ENCODE measurements at places on chromosomes 5 and 9.

DNA sequence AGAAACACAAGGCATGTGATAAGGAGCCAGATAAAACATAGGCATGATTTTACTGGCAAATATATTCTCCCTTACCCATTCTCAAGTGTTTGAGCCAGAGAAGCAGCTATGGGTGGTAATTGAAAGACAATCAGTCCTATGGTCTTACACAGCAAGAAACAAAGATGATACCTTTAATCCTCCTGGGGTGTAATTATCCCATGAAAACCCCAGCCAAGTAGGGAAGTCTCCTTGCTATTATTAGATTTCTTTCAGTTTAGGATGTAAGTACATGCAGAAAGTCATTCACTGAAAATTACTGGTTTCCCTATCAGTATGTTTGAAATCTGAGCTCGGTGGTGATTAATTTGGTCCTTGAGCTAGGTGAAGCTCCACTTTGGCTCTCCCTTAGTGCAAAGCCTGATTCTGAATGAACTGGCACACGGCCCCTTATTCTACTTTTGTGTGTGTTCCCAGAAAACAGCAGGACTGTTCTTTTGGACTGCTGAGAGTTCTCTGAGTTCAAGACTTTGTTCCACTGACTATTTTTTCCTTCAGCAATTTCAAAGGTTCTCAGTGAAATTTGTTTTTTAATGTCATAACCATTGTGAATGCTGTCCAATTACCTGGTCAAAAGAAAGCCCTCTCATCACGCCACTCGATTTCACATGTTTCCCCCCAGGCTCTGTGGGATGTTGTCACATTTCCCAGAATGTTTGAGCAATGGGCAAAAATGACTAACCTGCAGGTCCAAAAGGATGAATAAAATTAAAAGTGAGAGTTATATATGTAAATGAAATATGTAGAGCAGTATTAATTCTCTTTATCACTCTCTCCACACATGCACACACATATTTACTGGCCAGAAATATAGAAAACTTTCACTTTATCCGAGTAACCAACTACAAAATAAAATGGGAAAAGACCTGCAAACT is 343.0 kb downstream of the RAB3C start:
- DNase-seq = no peak

GRCh38 chr5:158922816-158923215 is 176.9 kb downstream of the EBF1 start:
- no peak for DNase-seq

GRCh38 chr9:104907278-104907951 is 20.5 kb downstream of the ABCA1 start:
- DNase-seq = no peak

- DNase-seq = no peak
Observed at GRCh38 chr5:35247648-35248034, 17.4 kb upstream of the PRLR start.

DNA sequence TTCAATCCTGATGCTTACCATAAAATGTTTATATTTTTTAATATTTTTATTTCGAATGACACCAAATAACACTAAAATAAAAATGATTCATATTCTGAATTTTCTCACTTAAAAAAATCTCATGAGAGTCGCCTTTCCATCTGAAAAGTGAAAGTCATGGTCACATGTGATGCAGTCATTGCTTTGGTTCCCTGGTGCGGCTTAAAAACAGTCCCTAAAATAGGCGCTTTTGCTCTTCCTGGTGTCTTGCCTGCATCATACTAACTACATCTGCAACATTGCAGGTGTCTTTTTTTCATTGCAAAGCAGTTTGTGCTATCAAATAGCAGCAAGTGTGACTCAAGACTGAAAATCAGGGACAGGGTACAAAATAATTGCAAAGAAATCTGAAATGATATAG is 185.2 kb upstream of the NREP start:
- no peak for DNase-seq

- DNase-seq = no peak
Observed at GRCh38 chr9:17783227-17783626, 204.4 kb downstream of the SH3GL2 start.

GRCh38 chr5:124492444-124493224 is 253.8 kb downstream of the ZNF608 start:
- no peak for DNase-seq

DNA sequence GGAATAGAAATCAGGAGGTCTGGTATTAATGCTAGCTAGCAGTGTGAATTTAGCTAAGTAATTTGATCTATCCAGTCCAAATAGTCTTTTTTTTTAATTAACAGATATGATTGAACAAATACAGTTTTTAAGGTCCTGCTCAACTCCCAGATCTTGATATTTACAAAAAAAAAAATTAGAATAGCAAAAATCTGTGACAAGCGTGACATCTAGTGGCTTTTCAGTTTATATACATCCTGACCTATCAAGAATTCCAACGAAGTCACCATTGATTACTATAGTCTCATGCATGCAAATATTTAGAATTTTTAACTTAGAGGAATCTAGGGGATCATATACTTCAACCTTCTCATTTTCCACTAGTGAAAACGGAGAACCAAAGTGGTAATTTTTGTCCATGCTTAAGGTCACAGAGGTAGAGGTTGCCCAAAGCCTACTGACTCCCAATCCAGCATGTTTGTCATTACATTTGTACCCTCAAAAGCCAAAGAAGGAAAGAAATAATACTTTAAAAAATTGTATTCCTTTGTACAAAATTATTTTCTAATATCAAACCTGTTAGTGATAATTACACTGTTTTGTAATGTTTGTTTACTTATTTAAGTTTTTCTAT is 17.6 kb upstream of the TARS1 start:
- DNase-seq = no peak

DNA sequence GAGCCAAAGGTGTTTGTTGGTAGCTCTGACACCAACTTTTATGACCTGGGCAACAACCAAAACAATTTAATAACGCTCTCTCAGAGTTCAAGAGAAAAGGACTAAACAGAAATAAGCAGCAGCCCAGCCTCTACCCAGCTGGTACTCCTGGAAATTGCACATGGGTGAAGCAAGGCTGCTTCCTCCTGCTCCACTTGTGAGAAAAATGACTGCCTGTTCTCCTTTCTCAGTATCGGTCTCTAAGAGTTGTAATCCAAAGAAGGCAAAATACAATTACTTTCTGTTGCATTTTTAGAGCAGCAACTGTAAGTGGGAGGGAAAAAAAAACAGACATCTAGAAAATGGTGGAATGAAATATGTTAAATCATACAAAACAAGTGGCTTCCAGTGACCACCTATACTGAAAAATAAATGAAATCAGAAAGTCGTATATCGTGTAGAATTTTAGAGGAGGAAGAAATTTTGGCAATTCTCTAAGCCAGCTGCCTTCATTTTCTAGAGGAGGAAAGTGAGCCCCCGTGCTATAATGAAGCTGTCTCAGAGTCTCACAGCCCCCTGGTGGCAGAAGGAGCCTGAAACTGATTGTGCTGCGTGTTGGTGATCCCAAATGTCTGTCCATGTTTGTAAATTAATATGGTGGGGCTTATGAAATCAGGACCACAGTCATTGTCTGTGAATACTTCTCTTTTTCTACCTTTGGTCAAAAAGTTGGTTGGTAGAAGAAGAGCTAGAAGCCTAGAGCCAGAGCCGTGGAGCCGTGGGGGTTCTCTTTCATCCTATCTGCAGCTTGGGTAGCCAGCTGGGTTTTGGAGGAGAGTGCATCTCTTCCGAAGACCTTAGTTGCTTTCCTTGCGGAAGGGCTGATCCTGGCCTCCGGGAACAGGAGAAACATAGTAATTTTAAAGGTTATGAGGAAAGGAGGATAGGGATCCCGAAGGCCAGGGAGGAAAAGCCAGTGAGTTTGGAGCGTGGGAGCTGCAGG is 139.9 kb downstream of the PIP5K1B start:
- peak; percentile 9 for DNase-seq

- no peak for DNase-seq
Observed at GRCh38 chr5:136732751-136733150, 367.4 kb upstream of the TRPC7 start.

DNA sequence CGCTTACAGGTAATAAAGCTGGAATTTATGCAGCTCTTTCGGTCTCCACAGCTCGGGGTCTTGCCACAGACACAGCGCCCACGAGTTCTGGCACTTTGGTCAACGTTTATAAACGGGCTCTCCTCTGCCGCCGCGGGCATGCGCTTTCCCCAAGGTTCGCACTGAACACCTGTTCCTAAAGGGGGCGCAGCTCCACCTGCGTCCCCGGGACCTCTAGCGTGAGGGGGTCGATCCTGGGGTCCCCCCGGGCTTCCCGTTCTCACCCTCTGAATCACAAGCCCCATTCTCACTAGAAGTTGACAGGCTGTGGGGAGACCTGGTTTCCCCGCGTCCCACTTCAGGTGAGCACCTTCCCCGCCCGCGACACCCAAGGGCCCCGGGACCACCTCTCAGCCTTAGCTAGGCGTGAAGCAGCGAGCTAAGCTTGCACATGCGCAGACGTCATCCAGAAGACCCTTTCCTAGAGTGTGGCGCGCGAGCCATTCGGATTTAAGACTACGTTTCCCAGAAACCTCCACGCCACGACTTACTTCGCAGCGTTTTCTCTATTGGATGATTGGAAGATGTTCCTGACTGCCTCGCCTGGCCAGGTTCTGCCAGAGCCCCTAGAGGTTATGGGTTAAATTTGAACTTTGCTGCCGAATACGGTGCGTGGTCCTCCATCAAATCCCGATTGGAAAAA is 21.3 kb upstream of the ZNF782 start:
- peak; percentile 39 for DNase-seq

- DNase-seq = no peak
Observed at GRCh38 chr5:51860532-51861018, 477.3 kb downstream of the ISL1 start.

- DNase-seq = no peak
Observed at GRCh38 chr5:10653043-10653442, 89.2 kb downstream of the ANKRD33B start.

DNA sequence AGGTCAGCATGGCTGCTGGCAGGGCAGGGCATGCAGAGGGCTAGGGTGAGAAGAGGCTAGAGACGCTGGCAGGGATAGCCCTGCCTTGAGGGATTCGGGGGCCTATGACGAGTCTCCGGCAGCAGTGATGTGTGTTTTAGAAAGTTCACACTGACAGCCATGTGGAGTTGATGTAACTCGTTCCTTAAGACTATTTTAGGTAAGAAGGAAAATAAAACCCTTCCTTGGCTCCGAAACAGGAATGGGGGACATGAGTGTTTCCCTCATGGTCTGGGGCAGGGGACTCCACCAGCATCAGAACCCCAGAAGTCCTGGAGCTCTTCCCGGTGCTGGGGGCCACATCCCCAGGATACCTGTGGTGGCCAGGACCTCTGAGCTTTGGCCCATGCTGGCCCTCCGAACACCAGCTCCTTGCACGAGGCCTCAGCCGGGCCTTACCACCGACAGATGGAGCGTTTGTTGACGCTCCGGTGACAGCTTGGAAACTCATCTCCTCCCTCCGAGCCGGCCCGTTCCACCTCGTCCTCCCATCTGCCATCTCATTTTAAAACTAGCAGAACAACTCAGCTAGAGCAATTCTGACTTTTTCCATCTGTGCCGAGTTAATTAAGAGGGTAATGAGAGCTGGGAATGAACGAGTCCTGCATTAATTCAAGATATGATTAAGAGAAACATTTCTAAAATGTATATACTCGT is 337.7 kb downstream of the CDK5RAP2 start:
- DNase-seq = no peak

GRCh38 chr5:75023368-75024159 is 28.8 kb downstream of the GCNT4 start:
- DNase-seq = no peak

DNA sequence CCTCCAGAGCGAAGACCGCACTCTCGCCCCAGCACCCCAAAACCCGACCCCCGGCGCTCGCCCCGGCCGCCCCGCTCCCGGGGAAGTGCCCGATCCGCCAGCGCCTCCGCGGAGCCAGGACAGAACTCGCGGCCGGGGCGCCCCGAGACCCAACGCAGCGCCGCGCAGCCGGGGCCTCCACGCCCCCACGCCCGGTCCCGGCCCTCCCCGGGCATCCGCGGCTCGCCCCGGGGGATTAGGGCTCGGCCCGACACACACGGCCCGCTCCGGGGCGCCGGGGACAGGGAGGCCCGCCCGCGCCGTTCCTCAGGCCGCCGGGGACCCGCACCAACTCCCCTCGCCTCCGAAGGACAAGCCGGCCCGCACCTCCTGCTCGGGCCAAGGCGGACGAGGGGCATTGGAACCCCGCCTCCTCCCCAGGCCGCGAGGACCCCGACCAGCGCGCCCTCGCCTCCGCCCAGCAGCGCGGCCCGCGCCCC is 544 bp downstream of the FNBP1 start:
- DNase-seq = no peak

DNA sequence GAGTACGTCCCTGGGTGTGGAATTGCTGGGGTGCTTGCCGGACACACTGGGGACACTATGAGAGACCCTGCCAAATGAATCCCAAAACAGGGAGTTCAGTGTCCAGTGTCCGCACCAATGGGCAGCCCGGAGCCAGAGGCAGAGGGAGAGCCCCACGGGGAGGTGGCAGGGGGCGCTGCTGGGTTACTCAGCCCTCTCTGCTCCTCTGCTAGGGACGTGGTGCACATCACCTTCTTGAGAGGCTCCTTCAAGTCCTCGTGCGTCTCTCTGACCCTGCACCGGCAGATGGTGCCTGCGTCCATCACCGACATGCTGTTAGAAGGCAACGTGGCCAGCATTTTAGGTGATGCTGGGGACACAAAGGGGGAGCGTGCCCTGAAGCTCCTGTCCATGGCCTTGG is 20.8 kb downstream of the STKLD1 start:
- no peak for DNase-seq

DNA sequence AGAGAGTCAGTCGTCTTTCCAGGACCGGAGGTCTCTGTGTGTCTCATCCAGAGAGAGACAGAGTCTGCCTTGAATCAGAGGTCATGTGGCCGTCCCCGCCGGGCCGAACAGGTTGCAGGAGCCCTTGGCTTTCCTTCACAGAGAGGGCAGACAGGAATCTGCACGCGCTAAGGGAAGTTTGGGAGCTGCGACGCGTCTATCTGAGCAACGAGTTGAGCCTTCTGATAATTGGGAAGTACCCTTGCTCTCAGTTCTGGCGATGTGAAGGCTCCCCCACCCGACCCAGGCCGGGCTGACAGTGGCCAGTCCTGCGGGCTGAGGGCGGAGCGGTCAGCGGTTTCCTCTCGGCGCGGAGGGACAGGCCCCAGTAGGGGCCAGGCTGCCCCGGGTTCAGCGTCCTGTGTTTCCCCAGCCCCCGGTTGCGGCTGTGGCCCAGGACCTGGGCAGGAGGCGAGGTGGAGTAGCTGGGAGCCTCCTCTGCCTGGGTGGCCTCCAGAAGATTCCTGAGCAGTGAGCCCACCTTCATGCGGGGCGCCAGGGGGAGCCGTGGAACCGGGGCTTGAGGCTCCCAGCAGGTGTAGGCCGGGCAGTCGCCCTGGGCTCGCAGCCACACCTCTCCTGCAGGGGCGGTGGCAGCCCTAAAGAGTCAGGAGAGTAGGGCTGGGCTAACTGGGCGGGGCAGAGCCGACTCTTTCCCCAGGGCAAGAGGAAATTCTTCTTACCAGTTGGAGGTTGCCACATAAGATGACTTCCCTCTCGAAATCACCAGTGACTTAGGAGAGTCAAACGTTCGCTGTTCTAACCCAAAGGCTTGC is 13.9 kb downstream of the NR2F1 start:
- DNase-seq = no peak

- DNase-seq = no peak
Observed at GRCh38 chr5:65874241-65874640, 52.1 kb upstream of the ERBIN start.

Measured in activated CD4-positive, alpha-beta T cell treated with anti-CD3 and anti-CD28 coated beads for 24 hours (primary cell).